ENCODE measurements at places on chromosomes 5 and 9.

DNA sequence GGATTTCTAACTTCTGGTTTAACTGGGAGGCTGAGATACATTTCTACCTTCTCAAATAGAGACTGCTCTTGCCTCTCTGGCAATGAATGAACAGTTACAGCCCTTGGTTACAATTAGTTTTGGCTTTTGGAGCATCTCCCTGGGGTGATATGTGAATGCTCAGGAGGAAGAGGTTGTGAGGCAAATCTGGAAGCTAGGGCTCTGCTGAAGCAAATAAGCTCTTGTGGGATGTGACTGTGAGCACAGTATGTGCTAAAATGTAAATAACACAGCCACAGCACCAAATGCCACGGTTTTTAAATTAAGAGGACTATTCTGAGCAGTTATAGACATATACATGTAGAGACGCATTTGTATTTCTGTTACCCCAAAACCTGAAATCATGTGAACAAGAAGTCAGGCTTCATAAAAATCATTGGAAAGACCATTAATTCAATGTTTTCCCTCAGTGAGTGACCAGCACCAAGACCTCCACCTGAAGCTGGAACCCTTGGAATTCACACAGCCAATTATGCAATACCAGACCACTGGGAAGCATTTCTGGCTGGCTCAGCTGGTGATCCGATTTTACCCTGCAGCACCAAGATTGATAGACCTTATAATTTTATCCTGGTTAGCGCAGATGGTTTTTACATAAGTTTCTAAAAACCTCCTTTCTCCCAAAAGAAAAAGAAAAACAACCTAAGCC lies 3.0 kb upstream of the SLC44A1 start:
- DNase-seq: peak; percentile 12

GRCh38 chr5:83049370-83049885 lies 27.8 kb downstream of the TMEM167A start:
- no peak for DNase-seq

- no peak for DNase-seq
These were observed 34.8 kb downstream of the CD180 start for GRCh38 chr5:67161767-67162166.

DNA sequence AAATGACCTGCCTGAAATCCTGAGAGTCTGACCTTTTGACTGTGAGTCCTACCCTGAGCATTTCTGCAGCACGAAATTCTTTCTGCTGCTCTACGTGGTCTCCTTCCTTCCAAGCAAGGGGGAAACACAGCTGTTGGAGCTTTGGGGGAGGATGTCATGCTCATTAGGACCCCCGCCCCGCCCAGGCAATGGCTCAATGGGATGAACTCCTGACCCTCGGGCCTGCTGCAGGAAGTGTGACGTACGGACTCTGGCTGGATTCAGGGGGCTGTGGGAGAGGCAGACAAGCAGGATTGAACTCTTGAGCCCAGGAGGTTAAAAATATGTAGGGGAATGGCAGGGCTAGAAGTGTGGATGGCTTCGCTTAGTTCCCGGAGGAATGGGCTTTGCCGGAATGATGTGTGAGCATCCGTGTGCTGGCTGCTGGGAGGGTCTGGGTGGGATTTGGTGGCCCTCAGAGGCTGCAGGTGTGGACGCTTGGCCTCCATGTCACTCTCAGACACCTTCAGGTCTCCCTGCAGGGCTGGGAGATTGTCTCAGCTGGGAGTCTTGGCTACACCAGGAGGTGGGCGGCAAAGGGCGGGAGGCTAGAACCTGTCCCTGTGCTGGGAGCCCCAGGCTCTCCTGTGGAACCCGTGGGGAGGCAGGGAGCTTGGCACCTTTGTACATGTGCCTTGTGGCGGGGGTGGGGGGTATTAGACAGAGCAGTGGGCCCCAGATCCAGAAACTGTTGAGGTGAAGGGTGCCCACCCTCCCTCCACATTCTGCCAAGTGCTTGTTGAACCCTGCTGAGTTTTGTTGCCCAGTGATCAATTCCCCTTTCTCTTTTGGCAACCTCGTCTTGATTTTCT lies 26.3 kb downstream of the STC2 start:
- DNase-seq: no peak

GRCh38 chr9:33254211-33254610 lies 10.3 kb downstream of the BAG1 start:
- DNase-seq: no peak

DNA sequence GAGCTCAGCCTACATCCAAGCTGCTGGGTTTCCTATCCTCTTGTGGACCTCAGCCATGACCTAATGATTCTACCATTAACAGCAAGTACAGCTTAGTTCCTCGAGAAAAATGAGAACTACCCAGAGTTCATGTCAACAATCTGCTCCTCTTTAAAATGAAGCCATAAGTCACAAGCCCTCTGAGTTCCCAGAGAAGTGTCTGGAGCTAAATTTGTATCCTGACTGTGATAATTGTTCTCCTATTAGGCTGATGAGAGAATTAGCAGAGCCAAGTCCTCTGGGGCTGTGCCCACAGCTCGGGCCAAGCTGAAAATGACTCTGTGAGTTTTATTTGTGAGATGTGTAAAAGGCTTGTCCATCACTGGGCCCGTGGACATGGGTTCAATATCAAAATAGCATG lies 145.1 kb upstream of the SMIM23 start:
- no peak for DNase-seq

- DNase-seq: no peak
These were observed 28.7 kb downstream of the BICD2 start for GRCh38 chr9:92735636-92736562.

- peak; percentile 39 for DNase-seq
These were observed 88.9 kb downstream of the EBF1 start for GRCh38 chr5:159010661-159011442.

DNA sequence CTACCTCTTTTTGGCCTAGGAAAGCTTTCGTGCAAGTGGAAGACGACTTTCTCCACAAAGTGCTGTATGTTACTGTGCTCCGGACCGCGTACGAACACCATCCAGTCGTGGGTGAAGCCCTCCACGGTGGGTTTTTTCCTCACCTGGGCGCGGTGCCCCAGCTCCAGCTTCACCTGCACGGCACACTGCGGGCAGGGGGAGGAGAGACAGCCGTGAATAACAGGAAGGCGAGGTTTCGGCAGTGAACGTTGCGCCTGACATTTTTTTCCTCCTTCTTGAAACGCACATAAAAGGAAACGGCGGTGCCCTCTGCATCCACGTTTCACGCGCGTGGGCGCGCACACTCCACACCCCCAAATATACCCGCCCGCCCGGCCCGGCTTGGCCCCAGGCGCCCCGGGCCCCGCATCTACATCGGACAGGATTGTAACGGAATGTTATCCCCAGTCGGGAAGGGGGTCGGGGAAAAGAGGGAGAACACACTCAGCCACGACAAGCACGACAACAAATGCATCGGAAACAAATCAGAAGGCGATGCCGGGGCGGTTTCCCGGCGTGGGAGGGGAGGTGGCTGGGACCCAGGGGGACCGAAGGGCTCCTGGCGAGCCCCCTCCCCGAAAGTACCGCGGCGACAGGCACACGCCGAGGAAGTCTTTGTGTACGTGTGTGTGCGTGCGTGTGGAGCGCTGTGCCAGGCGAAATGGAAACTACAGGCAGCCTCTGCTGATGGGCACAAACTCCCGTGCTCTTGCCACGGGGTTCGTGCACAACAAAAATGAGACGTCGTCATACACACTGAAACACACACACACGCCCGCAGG lies 1.4 kb downstream of the MLLT3 start:
- DNase-seq: peak; percentile 30

DNA sequence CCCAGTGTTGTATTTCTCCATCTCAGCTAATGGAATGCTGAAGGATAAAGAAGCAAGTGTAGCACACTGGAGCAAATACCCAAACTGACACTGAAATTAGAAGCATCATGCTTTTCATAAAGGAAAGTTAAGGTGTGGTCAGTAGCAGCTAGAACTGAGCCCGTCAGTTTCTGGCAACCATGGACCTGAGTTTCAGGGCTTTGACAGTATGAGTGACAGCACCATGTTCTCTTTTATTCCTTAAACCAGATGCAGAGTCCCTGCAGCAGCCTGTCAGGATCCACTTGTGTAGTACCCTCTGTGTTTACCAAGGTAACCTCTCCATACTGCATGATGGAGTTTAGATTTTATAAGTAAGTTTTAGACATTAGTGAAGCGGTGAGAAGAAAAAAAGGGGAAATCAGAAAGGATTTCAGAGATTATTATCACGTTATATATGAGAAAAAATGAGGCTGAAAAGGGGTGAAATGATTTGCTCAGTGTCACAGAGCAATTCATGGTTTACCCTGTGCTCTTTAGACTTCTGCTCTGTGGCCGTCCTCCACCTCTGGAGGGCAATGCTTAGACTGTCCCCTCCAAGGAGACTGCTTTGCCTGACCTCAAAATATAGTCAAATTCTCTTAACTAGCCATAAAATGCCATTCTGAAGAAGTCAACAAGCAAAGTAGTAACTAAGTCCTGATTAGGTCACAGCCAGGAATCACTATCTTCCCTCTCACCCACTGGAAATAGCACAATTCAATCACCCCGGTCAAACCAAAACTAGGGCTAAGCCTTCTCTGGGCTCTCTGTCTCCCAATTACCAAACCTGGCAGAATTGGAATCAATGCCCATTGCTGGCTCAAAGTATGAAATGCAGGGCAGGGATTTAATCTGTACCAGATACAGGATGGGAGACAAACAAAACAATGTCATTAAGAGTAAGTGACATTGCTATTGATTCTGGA lies 10.5 kb upstream of the MYOT start:
- DNase-seq: no peak

DNA sequence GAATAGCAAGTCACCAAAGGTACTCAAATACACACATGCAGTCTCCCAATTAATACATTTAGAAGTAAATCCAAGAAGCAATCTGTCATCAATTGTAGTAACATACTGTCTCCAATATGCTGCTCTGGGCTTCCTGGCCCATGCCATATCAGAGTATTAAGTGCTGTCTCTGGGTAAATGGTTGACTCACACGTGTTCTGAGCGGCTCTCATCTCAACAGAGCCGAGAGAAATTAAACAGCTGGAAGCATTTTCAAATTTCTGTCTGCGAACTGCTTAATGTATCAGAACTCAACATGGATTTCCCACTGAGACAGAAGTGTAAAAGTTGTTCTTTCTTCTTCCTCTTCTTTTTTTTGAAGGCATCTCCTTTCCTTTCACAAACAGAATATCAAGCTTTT lies 247.3 kb upstream of the TAS2R1 start:
- peak; percentile 34 for DNase-seq

GRCh38 chr5:77087484-77088261 lies 588 bp upstream of the ZBED3 start:
- peak; percentile 22 for DNase-seq

DNA sequence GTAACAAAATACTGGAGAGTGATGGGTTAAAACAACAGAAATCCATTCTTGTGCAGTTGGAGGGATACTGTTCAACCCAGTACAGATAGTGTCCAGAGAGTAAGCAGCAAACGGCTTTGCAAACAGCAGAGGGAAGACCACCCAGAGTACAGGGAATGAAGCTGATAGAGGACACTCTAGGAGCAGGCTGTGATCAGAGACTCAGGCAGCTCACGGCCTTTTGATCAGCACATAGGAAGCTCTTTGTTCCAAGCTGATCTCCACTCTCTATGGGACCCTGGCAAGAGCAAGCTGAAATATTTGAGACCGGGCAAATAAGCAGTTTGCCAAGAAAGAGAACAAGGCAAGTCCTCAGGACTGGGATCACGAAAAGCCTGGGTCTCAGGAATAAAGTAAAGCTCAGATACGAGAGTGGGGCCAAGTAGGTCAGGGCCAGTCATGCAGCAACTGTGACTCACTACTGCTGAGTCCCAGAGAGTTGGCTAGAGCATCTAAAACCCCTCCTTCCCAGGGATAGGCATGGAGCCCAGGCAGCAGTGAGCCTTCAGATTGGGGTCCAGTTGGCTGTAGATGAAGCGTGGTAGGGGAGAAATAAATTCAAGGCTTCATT lies 52.4 kb downstream of the MELK start:
- DNase-seq: peak; percentile 65

DNA sequence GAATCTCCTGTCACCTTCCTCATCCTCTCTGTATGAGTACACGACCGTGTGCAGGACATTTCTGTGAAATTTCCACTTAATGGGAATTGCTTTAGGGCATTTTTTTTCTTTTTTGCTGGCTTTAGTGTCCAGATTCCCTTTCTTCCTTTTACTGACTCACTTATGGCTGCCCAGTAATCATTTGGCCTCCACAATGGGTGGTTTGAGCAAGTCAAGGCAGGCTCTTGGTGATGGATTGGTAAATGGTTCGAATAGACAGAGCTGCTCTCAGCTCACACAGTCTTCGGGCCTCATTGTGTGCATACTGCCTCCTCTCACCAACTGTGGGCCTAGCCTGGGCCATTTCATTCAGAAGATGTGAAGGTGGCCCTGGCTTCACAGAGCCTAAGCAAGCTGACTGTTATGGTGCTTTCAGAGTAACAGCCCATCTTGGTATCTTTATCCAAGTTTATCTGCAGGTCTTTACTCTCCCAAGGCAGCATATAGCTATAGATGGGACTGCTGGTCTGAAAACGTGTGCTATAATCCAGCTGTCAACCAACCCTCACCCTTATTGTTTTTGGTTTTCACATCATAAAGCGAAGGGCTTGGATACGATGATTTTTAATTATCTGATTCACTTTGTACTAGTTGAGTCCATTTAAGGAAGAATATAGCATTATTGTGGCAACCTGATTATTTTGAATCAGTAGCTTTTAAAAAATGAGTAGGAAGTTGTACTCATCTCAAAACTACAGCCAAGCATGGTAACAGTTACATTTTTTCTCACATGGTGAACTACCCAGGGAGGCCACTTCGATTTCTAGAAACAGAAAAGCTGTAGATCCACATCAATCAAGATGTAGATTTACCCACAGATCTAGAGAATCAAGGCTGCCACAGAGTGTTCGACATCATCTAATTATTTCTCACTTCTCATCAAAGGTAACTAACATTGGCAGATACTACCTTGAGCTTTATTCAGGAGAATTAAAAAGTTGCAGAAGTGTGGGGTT lies 50.4 kb upstream of the CKMT2 start:
- DNase-seq: no peak

DNA sequence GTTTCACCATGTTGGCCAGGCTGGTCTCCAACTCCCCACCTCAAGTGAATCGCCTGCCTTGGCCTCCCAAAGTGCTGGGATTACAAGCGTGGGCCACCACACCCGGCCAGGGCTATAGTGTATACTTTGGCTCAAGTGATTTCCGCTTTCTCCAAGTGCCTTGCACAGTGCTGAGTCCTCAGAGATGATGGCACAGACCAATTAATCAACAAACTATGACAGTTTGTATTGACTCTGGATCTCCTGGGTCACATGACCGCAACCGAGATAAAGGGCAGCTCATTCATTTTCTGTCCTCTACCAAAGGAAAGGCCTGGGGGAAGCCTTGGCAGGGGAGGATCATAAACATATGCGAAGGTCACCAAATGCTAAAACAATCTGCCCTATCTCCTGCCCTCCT lies 11.4 kb upstream of the LARP1 start:
- no peak for DNase-seq

GRCh38 chr5:58517198-58517597 lies 26.0 kb downstream of the GAPT start:
- DNase-seq: no peak

- no peak for DNase-seq
These were observed 484.0 kb downstream of the PRDM9 start for GRCh38 chr5:23991406-23991805.

- DNase-seq: no peak
These were observed 181.6 kb downstream of the AOPEP start for GRCh38 chr9:94908011-94908563.

- DNase-seq: no peak
These were observed 37.7 kb upstream of the CKMT2 start for GRCh38 chr5:81195335-81195929.

GRCh38 chr9:3397766-3398165 lies 128.0 kb downstream of the RFX3 start:
- DNase-seq: no peak

GRCh38 chr5:18378066-18378465 lies 743.8 kb downstream of the TAF11L14 start:
- DNase-seq: no peak
